ENCODE measurements at places on chromosomes 6 and 20.

- ATAC-seq: no peak
Measured at GRCh38 chr6:169487579-169488436, 214.0 kb downstream of the WDR27 start.

GRCh38 chr6:100228834-100229441 is 234.9 kb upstream of the MCHR2 start:
- peak; percentile 69 for ATAC-seq

GRCh38 chr6:158256746-158257424 is 55.4 kb upstream of the TULP4 start:
- ATAC-seq: no peak

GRCh38 chr20:4490606-4491280 is 231.0 kb upstream of the PRND start:
- no peak for ATAC-seq

DNA sequence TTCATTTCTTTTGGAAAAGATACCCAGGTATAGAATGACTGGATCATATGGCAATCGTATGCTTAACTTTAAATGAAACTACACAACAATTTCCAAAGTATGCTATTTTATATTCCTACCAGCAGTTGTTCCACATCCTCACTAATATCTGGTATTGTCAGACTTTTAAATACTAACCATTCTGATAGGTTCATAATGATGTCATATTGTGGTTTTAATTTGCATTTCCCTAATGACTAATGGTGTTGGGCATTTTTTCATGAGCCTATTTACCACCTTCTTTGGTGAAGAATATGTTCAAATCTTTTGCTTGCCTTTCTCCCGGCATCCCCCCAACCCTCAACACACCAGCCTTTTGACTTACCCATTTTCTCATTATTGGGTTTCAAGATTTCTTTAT is 96.2 kb upstream of the HMGN3 start:
- ATAC-seq: no peak

- no peak for ATAC-seq
Measured at GRCh38 chr6:113560908-113561307, 296.2 kb upstream of the MARCKS start.

GRCh38 chr6:156691018-156691417 is 86.2 kb upstream of the ARID1B start:
- no peak for ATAC-seq

GRCh38 chr20:25040438-25040831 is 17.5 kb downstream of the ACSS1 start:
- no peak for ATAC-seq

- ATAC-seq: peak; percentile 30
Measured at GRCh38 chr6:159042003-159042825, 2.6 kb downstream of the TAGAP start.

GRCh38 chr6:73523434-73524123 is 2.7 kb upstream of the EEF1A1 start:
- peak; percentile 30 for ATAC-seq

GRCh38 chr6:21395121-21395520 is 198.4 kb upstream of the SOX4 start:
- no peak for ATAC-seq

DNA sequence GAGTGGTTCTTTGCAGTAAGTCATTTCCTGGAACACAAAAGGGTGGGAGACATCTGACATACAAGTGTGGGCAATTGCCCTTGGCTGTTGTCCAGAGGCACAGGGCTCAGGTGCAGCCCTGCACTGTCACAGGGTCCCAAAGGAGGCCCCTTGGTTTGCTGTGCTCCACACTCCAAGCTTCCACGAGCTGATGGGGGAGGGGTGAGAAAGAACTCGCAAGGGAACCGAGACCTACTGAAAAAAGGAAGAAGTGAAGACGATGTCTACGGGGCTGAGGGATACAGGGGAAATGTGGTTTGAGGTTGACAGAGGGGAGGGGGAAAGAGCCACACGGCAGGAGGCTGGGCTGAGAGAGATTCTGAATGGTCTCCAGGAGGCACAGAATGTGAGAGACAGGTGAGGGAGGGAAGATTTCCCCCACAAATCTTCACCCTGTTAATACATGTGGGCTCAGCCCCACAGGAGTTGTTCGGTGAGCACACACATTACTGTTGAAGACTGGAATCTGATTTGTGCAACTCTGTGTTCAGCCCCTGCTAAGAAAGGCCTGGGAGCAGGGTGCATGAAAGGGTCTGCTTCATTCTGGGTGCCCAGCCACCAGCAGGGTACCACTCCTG is 123.4 kb downstream of the LY86 start:
- no peak for ATAC-seq

- no peak for ATAC-seq
Measured at GRCh38 chr20:41462372-41463161, 95.9 kb upstream of the EMILIN3 start.

DNA sequence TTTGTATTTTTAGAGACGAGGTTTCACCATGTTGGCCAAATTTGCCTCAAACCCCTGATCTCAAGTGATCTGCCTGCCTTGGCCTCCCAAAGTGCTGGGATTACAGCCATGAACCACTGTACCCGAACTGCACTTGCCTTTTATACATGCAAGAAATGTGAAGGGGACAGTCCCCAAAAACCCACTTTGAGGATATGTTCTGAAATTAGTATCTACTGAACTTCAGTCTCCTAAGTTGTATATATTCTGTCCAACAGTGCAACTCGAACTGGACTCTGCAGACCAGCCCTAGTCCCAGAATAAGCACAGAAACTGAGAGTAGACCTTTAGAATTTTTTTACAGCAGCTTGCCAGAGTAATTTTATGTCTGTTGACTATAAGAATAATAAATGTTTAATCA is 28.5 kb downstream of the BACH2 start:
- peak; percentile 35 for ATAC-seq

GRCh38 chr20:1616858-1617434 is 2.9 kb downstream of the SIRPB1 start:
- ATAC-seq: no peak

- ATAC-seq: peak; percentile 50
Measured at GRCh38 chr6:136782021-136782770, 10.1 kb downstream of the MAP3K5 start.

GRCh38 chr20:58718121-58718563 is 25.5 kb downstream of the NPEPL1 start:
- no peak for ATAC-seq

- no peak for ATAC-seq
Measured at GRCh38 chr6:33426590-33427511, 7.0 kb downstream of the SYNGAP1 start.

DNA sequence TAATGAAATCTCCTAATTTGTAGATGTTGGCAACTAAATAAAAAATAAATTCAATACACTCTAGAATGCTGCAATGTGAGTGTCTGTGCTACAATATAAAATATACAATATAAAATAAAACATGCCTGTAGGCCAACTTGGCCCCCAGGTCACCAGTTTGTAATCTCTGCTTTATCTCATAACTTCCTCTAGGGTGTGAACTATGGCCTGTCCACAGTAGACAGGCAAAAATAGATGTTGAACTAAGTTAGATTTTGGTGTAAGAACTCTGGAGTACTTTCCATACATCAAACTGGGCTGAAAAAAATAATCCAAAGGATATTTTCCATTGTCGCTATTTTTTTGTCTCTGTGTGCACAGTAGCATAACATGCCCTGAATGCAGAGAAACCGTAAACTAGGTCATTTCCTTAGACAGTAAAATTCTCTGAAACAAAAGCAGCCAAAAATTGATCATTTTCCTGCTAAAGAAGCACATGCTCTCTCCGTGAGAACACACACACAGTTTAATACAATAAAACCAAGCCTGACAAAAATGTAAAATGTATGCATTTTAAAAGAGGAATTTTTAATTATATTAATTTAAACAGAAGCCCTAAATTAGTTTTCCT is 98.5 kb upstream of the ZFP64 start:
- ATAC-seq: no peak

DNA sequence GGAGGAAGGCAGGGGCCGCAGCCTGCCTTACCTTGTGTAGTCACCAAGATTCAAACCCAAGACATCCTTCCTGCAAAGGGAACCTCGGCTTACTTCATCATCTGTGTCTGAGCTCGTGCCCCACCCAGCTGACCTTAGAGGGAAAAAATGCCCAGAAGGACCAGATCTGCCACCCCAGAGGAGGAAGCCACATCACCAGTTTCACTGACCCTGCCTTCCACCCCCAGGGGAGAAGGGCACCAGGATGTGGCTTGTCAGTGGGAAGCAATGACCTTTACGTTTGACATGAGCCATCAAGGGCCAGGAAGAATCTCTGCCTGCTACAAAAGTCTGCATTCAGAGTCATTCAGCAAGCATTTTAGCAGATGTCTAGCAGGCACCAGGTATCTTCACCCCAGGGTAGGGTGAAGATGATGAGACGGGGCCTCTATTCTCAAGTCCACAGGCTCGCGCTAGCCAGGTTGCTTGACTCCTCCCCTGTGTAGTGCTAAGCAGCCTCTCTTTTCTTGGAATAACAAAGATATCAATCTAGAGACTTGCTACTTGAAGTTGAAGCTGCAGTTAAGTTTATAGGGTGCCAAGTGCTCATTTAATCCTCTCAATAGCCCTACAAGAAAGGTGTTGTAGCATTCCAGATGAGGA is 28.1 kb downstream of the HM13 start:
- peak; percentile 12 for ATAC-seq

DNA sequence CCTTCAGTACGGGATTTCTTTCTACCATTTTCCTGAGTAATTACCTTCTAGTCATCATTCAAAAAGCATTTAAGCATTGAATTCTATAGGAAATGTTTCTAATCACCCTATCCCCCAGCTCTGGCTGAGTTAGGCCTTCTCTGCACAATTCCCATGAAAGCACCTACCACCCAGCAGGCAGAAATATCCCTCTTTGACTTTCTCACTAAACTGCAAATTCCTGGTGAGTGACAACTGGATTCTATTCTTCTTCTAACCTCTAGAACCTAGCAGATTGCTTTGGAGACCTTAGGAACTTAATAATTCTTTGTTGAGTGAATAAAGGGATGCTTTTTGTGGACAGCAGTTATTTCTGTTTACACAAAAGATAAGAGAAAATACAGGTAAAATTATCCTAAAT is 328.7 kb downstream of the LAMA2 start:
- no peak for ATAC-seq

- ATAC-seq: no peak
Measured at GRCh38 chr6:39282774-39283173, 31.4 kb downstream of the KCNK17 start.

DNA sequence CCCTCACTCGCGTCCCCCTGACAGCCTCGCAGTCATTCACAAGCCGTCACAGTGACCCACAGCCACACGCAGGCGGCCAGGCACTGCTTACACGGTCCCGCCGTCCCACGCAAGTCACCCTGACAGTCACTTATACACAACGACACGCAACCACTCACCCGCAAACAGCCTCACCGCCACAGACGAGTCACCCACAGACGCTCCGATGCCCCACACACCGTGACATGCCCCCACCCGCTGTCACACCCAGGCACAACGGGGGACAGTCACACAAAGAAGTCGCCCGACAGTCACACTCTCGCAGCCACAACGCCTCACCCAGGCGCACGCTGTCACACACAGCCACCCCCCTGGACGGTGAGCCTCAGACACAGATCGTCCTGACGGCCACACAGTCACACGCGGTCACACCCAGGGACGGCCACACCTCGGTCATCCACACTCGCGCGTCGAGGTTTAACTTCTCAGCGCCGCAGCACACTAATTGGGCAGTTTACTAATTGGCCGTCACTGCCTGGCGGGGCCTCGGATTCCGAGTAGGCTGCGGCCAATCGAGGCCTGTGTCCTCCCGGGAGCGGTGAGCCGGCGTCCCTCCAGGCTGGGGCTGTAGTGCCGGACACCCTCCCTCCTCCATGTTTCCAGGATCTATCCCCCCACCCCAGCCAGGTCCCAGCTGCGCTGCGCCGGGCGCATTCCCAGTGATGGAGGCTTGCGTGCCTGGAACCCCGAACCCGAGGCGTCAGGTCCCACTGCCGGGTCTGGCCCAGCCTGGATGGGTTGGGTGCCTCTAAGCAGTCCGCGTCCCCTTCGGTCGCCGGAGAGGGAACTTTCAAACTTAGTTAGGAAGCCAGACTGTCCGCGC is 790 bp downstream of the TOX2 start:
- peak; percentile 69 for ATAC-seq

- no peak for ATAC-seq
Measured at GRCh38 chr6:134864558-134864957, 85.3 kb downstream of the ALDH8A1 start.

- ATAC-seq: no peak
Measured at GRCh38 chr6:166911248-166911677, 45.1 kb downstream of the RNASET2 start.

DNA sequence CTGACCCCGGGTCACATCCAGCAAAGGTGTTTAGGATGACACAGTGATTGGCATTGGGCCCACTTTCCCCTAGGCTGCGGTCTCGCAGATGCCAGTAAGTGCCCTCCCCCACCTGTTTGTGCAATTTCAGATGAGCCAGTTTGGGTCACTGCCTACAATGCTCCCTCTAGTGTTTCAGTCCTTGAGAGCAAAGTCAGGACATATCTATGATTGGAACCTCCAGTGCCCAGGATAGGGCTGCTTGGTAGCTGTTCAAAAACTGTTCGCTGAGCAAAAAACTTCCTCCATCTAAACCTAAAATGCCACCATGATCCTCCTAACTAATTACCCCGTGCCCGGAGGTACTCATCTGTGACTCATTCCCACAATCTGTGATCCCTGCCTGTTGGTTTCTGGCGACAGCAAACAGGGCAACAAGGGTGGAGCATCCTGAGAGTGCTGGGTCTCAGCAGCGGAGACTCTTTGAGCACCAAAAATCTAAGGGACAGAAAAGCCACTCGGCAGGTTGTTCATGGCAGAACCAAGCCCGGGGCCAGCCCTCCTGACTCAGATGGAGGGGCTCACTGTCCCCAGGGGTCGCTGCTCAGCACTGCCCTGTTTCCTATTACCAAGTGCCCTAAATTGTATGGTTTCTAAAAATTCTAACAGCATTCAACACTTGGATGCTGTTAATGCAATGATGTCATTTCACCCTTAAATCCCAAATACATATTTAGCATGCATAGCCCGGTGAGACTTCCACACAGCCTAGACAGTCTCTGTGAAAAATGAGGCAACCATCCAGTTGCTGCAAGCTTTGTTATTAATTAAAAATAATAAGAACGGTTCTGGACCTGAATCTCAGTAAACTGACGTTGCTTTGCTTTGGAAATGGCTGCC is 5.0 kb downstream of the VSX1 start:
- ATAC-seq: peak; percentile 51

GRCh38 chr20:20455926-20456325 is 88.0 kb downstream of the INSM1 start:
- ATAC-seq: no peak

- no peak for ATAC-seq
Measured at GRCh38 chr6:2450546-2450945, 205.1 kb upstream of the GMDS start.

GRCh38 chr6:143323729-143324470 is 126.6 kb downstream of the ADAT2 start:
- no peak for ATAC-seq
